ENCODE measurements at places on chromosomes 7 and 10.

GRCh38 chr10:5071411-5072198 is 22.6 kb upstream of the AKR1C3 start:
- DNase-seq: no peak

GRCh38 chr10:69644658-69645295 is 14.7 kb downstream of the FAM241B start:
- DNase-seq: peak; percentile 55

DNA sequence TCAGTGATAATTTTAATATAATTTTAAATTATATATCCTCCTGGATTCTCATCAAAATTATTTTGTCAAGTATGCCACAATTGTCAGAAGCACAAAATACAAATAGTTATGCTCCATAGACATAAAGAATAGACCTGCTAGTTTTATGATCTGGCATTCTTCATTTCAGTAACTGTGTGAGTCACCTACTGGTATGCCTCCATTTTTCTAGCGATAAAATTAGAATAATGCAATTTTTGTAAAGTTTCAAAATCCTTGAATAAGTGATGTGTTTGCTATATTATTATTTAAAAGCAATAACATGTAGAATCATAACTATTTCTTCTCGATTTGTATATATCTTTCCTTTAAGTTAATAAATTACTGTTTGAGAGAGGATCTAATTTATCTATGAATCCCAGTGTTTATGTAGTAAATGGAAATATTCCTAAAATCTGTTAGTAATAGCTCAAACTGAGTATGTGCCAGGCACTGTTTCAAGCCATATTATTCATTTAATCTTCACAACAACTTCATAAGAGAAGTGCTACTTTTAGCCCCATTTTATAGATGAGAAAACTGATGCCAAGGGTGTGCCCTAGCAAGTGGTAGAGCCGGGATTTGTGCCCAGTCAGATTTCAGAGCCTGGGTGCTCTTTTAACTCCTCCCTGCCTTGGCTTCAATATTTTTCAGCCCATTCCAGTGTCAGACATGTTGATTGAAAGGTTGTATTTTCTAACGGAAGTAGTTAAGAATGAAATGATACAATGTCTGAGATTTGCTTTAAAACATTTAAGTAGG is 38.4 kb downstream of the NET1 start:
- DNase-seq: no peak

- no peak for DNase-seq
Observed at GRCh38 chr7:134505856-134506255, 21.5 kb upstream of the AKR1B10 start.

DNA sequence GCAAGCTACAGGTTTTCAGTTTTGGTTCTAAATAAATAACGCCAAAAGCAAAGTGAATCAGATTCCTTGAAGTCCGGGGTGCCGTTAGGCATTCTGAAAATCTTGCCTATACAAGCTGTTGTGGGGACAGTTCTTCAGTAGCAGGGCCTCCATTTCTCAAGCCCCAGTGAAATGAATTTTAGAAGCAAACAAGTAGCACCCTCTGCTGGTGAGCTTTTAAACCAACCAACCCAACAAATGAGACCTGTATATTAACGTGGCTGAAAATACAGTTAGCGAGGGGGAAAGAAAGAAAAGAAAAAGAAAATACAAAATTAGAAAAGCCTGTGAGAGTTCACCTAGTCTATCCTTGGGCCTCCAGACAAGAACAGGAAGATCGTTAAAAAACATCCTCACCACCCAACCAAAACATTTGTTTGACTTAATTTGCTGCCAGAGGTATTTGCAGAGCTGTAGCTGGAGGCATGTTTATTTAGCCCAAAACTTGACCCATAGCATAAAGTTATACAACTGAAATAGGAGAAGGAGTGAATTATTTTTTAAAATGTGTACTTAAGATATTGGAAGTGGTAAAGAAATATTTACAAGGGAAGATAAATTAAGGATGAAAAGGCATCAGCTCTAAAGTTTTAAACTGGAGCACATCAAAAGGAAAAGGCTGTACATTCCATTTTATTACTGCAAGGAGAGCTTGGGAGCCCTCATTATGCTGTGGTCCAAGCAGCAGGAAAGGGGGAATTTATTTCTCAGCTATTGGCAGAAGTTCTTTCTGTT is 98.9 kb downstream of the DYNC1I1 start:
- DNase-seq: peak; percentile 3

DNA sequence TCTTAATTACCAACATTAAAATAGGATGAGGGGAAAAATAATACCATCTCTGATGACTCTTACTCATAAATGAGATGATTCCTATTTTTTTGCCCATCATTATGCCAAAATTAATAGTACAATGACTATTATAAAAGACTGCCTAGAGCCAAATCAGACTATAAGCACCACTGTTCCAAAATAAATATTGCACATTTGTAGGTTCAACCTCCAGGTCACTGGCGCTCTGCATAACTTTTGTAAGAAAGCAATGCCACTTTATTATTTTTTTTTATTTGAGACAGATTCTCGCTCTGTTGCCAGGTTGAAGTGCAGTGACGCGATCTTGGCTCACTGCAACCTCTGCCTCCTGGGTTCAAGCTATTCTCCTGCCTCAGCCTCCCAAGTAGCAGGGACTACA is 142.5 kb upstream of the SP8 start:
- no peak for DNase-seq

GRCh38 chr10:52672880-52673279 is 99.7 kb downstream of the MBL2 start:
- no peak for DNase-seq

DNA sequence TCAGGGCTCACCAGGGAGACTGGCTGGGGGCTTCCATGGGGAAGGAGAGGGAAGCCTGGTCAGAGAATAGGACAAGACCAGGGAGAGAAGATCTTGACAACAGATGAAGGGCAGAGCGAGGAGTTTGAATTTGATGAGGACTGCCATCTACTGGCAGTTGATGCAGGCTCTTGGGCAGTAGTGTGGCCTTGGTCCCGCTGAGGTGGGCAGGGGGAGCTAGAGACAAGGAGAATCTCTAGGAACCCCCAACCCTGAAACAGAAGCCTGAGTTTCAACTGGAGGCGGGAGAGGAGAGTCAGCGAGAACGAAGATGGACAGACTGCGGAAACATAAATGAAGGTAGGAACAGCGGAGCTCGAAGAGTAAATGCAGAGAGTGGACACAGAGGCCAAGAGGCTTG is 81.0 kb downstream of the PPP1R3C start:
- no peak for DNase-seq

GRCh38 chr10:84957427-84957826 is 629.0 kb downstream of the CCSER2 start:
- no peak for DNase-seq

DNA sequence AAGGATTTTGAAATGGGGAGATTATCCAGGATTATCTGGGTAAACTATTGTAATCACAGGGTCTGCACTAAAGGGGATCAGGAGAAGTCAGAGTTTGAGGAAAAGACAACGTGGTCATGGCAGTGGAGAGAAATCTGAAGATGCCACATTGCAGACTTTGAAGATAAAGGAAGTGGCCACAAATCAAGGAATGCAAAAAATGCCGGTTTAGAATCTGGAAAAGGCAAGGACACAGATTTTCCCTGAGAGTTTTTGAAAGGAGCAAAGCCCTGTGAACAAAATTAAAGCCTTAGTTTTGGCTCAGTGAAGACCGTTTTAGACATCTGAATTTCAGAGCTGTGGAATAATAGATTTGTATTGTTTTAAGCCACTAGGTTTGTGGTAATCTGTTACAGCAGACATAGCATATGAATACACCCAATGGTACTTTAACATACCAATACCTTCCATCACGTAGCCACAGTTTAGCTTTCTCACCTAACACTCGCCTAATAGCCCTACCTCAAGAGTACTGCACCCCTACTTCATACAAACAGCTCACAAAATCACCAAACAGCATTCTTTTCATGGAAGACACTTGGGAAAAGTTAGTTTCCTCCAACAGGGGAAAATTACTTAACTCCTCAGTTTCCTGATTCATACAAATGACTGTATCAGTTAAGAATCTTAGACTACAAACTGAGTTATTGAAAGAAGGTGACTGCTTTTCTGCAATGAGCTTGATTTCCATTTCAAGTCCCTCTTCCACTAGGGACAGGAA is 446.5 kb downstream of the INHBA start:
- DNase-seq: no peak

DNA sequence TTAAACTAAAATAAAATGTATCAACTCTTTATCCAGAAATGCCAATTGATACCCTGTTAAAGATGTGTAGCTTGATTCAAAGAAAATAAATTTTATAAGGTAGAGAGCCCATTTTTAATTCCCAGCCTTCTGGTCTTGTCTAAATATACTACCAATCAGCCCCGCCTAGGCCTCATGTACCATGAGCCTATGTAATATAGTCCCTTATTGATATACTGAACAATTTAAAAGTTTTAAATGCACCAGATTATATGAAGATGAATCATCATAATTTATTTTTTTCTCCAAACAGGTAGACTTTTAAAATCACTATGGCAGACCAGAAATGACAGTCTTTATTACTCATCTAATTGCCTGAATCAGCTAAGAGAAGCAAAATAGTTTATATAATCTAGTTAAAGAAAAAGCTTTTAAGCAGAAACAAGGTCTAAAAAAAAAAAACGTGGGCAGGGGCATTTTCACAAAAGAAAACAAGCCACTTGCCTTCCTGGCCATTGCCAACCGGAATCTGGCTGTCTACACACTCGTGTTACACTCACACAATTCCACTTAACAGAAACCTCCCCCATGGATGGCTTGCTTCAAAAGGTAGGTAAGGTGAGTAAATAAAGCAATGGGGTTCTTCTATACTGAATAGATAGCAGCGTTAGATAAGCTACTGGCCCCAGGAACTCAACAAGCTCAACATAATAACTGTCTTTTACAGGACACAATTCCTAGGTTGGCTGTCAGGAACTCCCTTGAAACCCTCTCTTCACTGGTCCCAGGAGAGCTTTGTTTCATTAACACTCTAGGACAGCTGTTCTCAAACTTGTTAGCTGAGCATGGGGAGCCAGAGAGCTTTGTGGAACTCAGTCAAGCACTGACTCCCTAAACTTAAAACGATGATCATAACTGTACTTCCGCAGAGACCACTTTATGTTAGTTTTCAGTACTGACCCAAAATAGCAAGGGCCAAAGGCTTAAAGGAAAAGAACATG is 37.2 kb downstream of the RAPGEF5 start:
- DNase-seq: no peak

GRCh38 chr10:22977751-22978150 is 49.9 kb downstream of the ARMC3 start:
- no peak for DNase-seq

GRCh38 chr7:110779339-110779738 is 311.6 kb upstream of the LRRN3 start:
- no peak for DNase-seq

DNA sequence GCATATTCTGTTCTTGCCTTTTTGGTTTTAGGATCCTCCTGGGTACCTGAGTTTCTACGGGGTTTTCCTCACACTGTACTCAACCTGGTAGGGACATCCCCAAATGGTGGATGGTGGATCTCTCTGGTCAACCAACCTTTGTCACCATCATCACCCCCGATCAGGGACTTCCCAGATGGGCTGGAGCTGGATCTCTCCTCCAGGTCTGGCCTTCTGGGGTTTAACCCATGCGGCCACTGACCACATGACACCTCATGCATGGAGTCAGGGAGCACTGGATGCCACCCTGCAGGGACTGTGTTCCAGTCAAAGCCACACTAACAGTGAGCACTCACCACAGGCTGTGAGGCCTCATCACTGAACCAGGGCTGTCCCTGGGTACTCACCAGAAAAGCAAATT is 80.0 kb downstream of the CELF2 start:
- no peak for DNase-seq

DNA sequence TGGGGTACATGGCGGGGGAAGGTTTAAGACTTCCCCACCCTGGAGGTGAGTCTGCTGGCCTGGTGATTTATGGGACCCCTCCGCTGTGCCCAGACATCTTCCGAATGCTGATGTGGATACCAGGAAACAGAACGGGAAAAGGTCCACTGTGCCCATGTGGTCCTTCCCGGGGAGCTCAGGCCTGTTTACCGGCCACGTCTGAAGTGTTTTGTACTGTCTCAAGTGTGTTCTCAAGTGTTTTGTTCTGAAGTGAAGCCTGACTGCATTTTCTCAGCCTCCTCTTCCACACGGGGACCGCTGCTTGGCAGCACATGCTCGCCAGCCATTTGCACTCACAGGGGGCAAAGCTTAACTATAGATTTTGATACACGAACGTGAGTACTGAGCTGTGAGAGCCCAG is 127.2 kb downstream of the TEX36 start:
- no peak for DNase-seq

DNA sequence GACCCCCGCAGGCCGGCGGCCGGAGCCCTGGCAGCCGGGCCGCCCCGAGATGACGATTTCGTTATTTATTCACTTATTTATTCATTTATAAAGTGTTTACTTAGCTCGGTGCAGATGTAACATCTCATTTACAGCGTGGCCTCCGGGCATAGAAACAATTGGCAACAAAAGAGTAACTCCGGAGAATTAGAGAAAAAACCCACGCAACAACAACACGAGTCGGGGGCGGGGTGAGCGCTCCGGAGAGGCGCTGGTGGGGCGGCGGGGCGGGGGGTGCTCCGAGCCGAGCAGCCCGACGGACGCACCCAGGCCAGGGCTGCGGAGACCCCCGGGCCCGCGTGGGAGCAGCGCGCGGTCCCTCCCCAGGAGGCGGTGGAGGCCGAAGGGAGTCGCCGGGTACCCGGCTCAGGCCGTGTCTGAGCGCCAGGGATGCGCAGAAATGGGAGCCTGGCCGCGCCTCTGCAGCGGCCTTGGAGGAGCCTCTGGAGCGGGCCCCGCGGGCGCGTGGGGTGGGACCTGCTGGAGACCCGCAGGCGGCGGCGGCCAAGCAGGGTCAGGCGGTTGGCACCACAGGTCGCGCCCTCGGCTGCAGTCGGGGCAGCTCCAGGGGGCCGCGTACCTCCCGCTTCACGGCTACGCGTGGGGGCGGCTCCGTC is 14.3 kb downstream of the UNCX start:
- DNase-seq: no peak

DNA sequence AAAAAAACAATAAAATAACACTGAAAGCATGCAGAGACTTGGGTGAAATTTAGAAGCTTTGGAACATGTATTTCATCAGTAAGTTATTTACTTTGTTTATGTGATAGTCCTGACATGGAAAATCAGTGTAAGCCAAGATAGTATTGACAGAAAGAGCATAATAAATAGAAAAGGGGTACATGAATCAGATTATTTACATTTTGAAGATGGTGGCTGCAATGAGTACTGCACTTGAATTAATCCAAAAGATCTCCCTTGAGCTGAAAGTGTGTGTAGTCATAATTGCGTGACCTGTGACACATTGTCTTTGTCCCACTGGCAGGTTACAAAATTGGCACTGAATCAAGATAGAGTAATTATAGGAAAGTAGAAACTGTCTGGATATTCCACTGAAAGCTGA is 562.9 kb downstream of the GFRA1 start:
- no peak for DNase-seq

DNA sequence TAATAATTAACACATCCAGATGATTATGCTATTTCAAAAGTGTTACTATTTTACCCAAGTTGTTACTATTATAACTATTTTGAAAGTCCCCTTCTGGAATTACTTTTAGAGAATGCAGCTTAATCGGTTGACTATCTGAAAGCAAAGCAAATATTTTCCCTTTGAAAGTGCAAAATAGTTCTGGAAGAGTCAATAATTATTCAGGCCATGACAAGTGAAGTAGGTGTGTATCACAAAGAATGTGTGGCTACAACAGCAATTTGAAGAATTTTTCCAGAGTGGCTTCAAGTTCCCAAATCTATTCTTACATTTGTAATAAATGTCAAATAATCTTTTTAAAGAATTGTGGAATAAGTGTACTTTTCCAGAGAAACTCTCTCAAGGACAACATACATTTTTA is 42.8 kb downstream of the RNLS start:
- DNase-seq: no peak

- no peak for DNase-seq
Observed at GRCh38 chr7:6496842-6497636, 49.3 kb upstream of the DAGLB start.
